Hippocampal formation (tissue), 2 donors: ENCODE measurements at places on chromosomes 1 and 21.

- no peak for DNase-seq
Measured at GRCh38 chr1:94285031-94285654, 47.8 kb upstream of the ARHGAP29 start.

DNA sequence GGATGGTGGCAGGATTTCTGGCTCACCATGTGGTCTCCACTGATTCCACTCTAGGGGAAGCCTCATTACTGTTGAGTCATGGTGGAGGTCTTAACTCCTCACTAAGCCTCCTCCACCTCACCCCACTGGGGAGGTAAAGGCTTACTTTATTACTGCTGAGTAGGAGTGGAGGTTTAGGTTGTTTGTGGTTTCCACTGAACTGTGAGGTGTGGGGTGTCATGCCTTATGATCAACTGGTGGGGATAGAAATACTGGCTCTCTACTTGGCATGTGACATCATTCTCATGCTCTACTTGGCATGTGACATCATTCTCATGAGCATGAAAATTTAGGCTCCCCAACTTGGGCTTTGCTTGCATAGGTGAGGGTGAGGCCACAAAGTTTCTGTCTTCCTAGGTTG, 35.6 kb downstream of the COL6A1 start:
- no peak for DNase-seq

DNA sequence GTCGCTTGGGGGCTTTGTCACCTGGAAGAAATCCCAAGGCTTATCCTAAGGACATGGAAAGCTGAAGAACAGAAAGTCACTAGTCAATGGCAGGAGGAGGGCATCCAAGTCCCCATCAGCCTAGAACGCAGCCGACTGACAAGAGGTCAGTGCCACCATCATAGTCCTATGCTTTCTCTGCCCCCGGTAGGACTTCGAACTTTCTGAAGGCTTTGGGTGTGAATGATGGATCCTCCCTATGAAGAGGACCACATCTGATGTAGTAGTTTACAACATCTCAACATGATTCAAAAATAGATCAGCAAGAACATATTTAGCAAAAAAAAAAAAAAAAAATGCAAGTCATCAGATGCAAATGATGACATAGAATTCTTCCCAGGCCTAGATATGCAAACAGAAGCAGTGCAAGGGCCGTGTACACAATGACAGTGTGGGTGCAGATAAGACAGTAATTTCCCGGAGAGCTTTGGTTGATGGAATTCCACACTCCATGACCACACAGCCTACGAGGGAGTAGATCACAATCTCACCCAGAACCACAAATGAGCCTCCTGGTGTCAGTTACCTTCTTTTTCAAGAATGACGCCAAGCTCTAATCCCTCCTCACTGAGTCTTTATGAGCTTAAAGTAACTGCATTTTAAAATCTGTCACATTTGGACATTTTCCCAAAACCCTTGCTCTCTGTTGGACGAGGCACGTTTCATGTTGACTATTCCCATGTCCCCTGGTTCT, 88.2 kb downstream of the PSMG1 start:
- no peak for DNase-seq

- no peak for DNase-seq
Measured at GRCh38 chr1:234310460-234310817, 62.8 kb upstream of the COA6 start.

DNA sequence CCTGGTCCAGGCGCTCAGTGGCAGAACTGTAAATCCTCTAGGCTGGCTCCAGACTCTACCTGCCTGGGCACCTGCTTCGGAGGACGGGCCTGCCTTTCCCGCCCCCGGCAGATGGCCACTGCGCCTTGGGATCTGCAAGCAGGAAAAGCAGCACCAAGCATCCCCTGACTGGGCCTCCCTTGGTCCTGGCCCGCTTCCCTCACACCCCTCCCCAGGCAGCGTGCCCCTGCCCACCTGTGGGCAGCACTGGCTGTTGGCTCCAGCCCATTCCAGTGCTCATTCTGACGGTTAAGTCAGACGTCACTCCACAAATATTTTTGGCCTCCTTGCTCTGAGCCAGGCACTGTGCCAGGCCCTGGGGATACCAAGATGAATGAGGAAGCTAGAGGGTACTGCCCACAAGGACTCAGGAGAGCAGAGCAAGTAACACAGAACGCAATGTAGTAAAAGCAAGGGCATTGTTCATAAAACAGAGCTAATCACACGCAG, 22.0 kb upstream of the BLACAT1 start:
- no peak for DNase-seq

DNA sequence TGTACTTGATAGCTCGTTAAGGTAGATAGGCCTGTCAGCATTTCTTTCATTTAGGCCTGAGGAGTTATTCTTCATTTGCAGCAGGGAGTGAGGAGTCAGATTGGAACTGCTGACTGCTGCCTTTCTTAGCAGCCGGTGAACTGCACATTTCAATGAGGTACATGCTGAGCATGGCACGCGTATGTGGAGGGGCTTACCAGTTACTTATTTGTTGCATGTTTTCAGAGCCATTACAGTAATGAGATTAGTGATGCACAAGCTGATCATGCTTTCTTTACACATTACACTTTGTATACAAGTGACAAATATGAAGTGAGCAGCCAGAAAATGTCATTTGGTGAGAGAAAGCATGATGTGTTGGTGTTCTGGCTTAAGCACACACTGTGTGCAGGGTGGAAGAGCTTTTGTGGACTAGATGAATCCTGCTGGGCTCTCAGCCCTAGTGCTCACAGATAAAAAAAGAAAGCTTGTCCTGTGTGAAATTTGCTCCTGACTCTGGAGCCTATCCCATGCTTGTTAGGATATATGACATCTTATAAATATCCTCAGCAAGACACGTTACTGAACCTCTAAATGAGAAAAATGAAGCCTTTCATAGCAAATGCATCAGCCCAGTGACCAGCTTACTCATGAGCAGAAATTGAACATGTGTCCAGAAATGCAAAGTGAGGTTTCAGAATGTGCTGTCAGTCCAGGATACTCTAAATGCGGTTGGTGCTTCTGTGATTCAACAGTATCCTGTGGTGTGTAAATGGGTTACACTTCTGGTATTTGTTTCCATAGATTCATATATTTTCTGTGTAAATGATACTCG, 574.7 kb upstream of the ADGRL2 start:
- DNase-seq, result no peak

DNA sequence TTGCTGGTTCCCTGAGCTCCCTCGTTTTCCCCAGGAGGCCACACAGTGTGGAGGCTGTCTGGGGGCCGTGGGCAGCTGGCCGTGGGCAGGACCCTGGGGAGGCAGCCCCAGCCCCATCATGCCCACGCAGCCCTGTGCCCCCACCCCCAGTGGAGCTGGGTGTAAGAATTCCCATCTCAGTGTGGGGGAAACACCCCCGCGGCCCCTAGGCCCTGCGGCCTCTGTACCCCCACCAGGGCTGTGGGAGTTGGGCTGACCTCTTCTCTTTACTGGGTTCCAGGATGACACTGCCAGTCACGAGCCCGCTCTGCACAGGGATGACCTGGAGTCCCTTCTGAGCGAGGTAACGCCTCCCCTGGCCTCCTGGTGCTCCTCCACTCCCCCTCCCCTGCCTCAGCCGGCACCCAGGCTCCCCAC, 3.7 kb upstream of the PFKL start:
- no peak for DNase-seq

DNA sequence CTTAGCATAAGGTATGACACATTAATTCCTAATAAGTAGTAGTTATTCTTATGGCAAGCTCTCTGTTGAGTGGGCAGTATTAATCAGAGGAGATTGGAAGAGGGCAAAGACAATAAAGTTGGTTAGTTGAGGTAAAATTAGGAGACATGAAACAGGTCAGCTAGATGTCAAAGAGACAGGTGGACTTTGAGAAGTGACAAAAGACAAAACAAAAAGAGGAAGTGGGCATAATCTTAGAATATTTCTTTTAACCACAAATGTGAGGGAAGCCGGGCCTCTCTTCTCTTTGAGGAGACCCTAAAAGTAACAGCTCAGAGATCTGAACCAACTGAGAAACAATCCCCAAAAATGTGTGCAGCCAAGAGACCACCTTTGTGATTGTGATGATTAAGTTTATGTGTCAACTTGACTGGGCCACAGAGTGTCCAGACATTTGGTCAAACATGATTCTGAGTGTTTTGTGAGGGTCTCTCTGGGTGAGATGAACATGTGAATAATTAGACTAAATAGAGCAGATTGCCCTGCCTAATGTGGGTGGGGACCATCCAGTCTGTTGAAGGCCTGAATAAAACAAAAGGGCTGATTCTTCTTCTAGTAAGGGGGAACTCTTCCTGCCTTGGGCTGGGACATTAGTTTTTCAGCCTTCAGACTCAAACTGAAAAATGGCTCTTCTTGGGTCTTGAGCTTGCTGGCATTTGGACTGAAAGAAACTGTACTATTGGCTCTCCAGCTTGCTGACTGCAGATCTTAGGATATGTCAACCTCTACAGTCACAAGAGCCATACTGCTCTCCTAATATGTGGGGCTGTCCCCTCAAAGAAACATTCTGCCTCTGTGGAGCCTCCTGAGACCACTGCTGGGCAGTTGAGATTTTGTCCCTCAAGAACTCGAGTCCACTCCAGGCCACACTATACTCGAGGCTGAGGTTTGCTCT, 40.0 kb downstream of the FCRL5 start:
- DNase-seq, result no peak

DNA sequence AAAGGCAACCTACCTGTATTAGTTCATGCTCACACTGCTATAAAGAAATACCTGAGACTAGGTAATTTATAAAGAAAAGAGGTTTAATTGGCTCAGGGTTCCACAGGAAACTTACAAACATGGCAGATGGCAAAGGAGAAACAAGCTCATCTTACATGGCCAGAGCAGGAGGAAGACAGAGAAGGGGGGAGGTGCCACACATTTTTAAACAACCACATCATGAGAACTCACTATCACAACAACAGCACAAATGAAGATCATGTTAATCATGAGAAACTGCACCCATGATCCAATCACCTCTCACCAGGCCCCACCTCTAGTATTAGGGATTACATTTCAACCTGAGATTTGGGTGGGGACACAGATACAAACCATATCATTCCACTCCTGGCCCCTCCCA, 90.6 kb upstream of the KCTD3 start:
- DNase-seq, result no peak

DNA sequence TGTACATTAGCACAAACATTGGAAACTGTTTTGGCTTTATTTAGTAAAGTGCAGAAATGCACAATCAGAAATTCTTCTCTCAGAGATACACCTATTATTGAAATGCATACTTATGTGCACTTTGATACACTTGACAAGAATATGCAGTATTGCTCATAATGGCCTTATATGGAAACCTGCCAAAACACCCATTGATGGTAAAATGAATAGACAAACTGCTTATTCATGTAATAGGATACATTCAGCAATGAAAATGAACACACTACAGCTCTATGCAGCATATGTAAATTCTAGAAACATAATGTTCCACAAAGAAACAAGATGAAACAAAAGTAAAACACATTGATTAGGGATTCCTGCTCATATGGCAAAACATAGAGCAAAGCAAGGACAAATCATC, 223.9 kb downstream of the S1PR1 start:
- no peak for DNase-seq

DNA sequence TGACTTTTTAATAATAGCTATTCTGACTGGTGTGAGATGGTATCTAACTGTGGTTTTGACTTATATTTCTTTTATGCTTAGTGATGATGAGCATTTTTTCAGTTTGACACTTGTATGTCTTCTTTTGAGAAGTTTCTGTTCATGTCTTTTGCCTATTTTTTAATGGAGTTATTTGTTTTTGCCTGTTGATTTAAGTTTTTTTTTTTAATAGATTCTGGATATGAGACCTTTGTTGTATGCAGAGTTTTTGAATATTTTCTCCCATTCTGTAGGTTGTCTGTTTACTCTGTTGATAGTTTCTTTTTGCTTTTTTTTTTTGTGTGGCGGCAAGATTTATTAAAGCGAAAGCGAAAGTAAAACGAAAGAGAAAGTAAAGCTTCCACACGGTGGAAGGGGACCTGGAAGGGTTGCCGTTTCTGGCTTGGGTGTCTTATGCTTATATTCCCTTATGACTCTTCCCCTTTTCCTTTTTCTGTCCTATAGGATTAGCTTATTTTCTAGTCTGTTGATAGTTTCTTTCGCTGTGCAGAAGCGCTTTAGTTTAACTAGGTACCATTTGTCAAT, 67.6 kb downstream of the TBX19 start:
- DNase-seq, result no peak

DNA sequence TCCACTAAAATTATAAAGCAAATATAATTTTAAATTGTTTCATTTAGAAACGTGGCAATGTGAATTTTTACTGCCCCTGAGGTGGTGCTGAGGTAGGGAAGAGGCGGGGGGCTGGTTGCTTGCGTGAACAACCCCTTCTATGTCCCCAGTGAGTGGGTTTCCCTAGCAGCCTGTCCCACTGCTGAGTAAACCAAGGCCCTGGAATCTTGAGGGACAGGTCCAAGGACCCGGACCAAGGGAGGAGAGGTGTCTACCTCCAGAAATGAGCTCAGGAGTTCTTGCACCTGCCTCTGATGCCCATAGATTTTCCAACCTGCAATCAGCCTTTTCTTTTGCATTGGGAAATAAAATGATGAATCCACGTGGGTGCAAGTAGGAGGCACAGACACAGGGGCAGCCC, 649 bp upstream of the LDLRAD1 start:
- DNase-seq, result no peak

GRCh38 chr1:179167955-179168354, 61.5 kb downstream of the ABL2 start:
- no peak for DNase-seq

DNA sequence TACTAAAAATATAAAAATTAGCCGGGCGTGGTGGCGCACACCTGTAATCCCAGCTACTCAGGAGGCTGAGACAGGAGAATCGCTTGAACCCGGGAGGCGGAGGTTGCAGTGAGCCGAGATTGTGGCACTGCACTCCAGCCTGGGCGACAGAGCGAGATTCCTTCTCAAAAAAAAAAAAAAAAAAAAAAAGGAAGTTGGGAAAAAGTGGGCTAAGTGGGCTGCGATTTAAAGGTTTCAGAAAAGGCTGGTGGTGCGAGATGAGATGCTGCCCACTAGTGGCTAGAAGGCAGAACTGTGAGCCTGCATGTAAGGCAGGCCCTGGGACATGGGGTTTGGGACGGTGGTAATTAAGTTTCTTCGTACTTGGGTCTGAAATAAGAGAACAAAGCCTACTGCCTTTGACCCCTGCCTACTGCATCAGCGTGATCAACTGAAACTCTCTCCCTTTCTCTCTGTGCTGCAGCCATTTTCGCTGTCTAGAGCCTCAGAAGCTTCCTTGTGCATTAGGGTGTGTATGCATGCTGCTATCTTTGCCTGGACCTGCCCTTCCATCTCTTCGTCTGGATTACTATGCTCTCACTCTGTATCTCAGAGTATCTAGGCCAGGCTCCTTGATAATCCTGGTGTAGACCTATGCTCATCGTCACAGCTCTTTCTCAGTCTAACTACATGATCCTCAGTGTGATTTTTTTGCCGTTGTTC, 12.4 kb downstream of the FMOD start:
- DNase-seq, result peak; percentile 80

GRCh38 chr1:110434946-110435345, 16.0 kb upstream of the PROK1 start:
- no peak for DNase-seq

GRCh38 chr21:21101911-21102310, 103.7 kb downstream of the NCAM2 start:
- DNase-seq, result peak; percentile 39
